ENCODE measurements at places on chromosomes 3 and 15.

DNA sequence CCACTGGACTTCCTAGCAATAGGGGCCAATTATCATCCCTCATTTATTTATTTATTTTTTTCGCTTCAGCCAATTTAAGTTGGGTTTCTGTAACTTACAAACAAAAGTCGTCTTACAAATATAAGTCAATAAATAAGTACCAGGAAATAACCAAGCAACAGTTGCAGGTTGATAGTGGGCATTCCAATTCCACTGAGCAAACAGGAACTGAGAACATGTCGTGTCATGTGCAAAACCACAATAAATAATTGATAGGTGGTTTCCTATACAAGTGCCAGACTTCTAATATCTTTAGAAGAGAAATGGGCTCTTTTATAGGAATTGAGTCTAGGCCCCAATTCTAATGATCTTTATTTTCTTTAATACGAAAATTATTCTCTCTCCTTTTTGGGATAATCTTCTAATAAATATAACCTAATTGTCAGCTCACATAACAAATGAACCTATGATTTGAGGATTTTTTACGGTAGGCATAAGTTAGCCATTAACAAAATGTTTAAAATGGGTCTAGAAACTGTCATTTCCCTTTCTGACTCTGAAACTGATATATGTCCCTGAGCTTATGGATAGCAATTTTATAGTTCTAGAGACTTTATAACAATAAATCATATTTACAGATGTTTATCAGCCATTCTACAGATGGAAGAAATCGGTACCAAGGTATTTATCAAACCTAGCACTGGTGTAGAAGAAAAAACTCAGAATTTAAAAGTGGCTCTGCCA, 571.8 kb downstream of the FOXP1 start:
- DNase-seq = peak; percentile 55

DNA sequence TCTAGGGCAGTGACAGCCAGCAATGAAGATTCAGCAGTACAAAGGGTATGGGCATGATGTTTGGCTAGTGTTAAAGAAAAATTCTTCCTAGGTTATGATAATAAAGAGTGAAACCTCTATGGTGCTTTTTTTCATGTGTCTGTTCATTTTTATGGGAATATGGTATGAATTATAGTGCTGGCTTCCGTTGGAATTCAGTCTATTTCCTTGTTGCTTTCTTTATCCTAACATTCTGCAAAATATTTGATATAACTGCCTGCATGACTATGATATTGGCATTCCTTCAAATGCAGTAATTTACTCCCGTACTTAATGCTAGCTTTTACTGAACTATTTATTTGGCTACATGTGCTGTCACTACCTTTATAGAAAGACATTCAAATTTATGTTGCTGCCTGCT, 57.6 kb upstream of the ATP11B start:
- DNase-seq = no peak

- no peak for DNase-seq
Observed at GRCh38 chr3:10290481-10291176, 2.1 kb downstream of the GHRL start.

- no peak for DNase-seq
Observed at GRCh38 chr3:61657689-61658088, 96.3 kb downstream of the PTPRG start.

GRCh38 chr3:160564258-160564911, 986 bp downstream of the KPNA4 start:
- DNase-seq = peak; percentile 19

GRCh38 chr3:7201784-7202183, 340.9 kb downstream of the GRM7 start:
- DNase-seq = no peak

DNA sequence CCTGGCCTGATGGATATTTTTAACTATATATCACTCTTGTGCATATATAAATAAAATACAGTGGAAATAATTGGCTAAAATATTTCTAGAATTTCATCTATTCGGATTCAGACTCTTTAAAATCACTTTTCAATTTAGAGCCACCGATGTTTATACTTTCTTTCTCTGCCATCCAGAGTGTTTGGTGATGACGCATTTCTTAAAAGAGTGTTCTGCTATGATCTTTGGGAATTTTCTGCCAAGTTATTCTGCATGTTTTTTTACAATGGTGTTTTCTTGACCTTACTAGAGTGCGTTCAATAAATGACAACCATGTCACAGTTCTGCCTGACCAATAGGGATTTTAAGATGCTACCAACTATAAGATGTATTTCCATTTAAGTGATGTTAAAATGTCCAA, 30.2 kb downstream of the PPP2R3A start:
- no peak for DNase-seq

DNA sequence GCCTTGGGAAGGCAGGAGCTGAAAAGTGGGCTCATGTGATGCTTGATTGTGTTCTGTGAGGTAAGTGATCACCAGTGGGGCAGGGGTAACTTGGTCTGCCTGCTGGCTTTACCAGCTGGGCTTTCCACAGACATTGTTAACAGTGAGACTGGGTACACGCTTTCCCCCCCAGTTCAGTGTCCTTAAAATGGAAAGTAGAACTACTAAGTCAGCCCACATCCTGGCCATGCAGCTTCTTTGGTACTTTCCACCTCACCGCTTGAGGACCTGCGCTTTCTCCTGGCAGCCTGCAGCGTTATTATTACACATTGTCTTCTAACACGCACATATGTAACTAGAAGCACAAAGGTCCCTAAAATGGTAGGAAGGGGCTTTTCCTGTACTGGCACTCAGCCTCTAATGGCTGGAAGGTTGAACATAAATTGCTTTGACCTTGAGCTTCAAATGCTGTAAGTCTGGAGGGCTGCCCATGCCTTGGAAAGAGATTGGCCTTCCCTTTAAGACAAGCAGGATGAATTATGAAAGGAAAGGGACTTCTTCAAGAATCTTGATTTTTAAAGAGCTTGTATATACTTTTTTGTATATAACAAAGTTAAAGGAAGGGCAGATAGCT, 216.1 kb upstream of the ROPN1 start:
- DNase-seq = peak; percentile 92

DNA sequence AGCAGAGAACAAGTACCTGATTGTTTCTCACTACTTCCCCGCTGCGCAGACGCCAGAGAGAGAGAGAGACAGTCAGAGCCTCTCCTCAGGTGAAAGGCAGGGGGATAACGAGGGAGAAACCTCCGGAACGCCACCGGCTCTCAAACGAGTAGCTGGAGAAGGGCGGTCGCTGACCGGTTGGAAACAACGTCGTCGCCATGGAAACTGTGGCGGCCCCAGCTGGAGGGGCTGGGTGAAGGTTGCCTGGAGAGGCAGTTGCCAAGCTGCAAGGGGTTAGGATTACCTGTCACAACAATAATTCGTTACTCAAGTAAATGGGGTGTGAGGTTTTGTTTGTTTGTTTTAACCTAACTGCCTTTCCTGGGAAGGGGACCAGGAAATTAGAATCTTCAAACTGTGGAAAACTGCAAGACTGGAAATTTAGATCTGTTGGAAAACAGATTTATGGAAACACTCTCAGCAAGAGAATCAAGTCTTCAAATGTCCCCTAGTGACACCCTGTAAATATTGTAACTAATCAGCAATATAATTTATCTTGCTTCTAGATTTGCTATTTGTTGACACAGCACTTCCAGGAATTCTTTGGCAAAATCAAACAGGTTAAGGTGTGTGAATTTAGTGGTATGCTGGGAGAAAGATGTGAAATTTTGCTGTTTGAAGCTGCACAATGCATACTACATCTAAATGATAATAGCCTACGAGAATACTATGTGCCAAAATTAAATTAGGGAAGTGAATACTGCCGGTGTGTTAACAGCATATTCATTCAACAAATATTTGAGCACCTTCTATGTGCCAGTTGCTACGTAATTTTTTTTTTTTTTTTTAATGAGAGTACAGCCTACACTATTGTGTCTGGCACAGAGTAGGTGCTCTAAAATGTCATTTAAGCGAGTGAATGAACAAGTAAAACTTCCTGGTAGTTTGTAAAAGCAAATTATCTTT, at the start of gene DNAH12:
Gene DNAH12 (minus strand): TSS at position 164 of the 945 bp plus-strand sequence. CDS start 1,474 bp downstream, outside the sequence.
- DNase-seq = no peak

DNA sequence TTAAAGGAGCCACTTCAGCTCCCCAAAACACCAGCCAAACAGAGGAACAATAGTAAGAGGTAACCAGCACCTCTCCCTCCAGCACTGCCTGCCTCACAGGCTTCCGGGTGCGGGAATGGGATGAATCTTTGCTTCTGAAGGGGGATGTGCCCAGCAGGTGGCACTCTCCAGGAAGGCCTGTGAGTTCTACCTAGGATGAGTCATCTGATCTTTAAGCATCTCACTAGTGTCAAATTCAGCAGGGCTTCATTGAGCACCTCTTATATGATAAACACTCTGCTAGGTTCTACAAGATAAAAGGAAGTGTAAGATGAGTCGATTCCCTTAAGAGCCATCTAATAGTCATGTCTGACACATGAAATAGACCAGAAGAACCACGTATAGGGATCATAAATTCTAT, 237.4 kb upstream of the UMPS start:
- DNase-seq = peak; percentile 13

GRCh38 chr3:22315925-22316324, 564.9 kb upstream of the ZNF385D start:
- no peak for DNase-seq

- peak; percentile 60 for DNase-seq
Observed at GRCh38 chr3:54830658-54831057, 97.2 kb downstream of the LRTM1 start.

DNA sequence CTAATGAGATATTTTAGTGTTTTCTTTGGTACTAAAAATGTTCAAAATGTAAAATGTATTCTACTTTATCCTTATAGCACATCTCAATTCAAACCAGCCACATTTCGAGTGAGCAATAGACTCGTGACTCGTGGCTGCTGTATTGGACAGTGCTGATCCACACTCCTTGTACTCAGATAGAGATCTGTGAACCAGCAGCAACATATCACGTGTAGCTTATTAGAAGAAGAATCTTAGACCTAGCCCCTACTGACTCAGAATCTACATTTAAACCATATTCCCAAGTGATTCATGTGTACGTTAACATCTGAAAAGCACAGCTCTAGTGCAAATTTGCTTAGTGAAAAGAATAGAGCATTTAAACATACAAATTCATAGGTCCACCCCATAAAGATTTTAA, 130.9 kb downstream of the IL1RAP start:
- no peak for DNase-seq

- peak; percentile 5 for DNase-seq
Observed at GRCh38 chr15:49979705-49980382, 139.2 kb downstream of the ATP8B4 start.

DNA sequence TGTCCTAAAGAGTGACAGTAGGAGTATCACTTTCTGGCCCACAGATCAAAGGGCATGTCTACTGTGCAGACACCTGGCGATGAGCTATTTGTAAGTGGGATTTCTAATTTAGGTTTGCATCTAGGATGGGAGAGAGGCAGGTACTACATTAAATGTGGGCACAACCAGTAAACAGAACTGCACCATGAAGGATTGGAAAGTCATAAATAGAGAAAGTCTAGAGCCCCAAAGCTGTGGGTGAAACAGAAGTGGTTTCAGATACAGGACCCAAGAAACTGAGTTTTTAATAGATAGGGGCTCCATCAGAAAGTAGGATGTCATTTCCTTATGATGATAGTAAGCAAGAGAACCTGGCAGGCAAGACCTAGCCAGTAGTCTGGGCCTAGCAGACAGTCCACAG, 35.2 kb upstream of the SPPL2A start:
- DNase-seq = peak; percentile 67

- no peak for DNase-seq
Observed at GRCh38 chr15:70064441-70064840, 33.3 kb downstream of the TLE3 start.

GRCh38 chr15:96349857-96350720, 19.6 kb downstream of the NR2F2 start:
- DNase-seq = no peak

DNA sequence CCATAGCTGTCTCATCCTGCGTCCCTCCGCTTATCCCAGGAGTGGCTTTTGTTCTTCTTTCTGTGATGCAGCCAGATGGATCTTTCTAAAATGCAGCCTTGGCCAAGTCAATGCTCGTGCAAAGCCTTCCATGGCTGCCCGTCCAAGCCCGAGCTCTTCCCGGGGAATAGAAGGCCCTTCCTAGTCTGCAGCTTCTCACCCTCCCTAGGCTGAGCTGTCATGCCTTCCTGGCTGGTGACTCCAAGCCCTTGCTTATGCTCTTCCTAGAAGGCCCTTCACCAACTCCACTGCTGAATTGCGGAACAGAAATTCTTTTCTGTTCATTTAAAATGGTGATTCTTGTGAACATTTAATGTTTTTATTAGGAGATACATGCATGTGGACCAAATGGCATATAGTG, 95.9 kb downstream of the SMAD6 start:
- DNase-seq = no peak

GRCh38 chr15:65805019-65805745, 13.1 kb upstream of the DENND4A start:
- DNase-seq = peak; percentile 54

GRCh38 chr15:37135225-37135624, 34.9 kb upstream of the MEIS2 start:
- DNase-seq = peak; percentile 49

DNA sequence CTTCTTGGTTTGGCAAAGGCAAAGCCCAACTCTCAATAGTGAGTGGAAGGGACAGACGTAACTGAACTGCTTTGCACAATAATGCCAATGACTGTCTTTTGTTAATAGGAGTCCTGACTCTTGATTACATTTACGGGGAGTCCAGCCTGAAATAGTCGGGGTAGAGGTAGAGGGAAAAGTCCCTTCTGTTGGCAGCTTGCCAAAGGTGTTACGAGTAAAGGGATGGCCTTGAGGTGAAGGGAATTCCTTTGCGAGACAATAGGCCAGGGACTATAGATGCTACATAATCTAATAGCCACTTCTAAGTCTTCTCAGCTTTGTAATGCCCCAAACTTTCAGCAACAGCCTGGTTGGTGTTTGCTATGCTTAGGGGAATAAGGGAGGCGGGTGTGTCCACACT, 2.2 kb upstream of the SENP2 start:
- DNase-seq = no peak

DNA sequence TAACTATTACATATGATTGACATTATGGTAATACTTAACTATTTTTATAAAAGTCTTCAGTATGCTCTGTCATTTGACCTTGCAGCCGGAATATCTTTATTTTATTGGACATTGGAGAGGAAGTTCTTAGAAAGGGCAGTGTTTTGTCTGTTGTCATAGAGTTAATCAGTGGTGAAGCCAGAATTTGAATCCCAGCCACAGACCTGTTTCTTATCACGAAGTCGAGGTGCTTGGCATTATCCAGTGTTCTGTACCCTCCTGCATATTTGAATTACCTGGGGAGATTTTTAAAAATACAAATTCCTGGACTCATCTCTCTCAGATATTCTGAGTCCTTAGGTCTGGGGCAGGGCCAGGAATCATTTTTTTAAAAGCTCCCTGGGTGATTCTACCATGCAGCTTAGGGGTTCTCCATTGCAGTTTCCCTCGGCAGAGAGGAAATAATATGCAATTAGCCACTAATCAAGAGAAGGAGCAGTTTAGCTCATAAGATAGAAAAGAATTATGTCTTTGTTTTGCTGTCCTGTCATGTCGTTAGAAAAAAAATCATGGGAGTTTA, 195.6 kb upstream of the CFAP20DC start:
- no peak for DNase-seq

- DNase-seq = no peak
Observed at GRCh38 chr3:188362405-188362831, 208.5 kb downstream of the LPP start.

GRCh38 chr3:178381971-178382448, 154.2 kb upstream of the KCNMB2 start:
- no peak for DNase-seq
